Stimulated activated CD4-positive, alpha-beta T cell treated with anti-CD3 and anti-CD28 coated beads, Interleukin-1b, Interleukin-23, amount 100 ng/mL, for 48 hours (primary cell): ENCODE measurements at places on chromosomes 1 and 21.

- DNase-seq = no peak
Observed at GRCh38 chr1:39395357-39395831, 96.0 kb upstream of the BMP8A start.

GRCh38 chr1:212291505-212292134 lies 6.4 kb downstream of the PPP2R5A start:
- no peak for DNase-seq

GRCh38 chr1:145845144-145845513 lies 301 bp upstream of the NUDT17 start:
- DNase-seq = no peak

DNA sequence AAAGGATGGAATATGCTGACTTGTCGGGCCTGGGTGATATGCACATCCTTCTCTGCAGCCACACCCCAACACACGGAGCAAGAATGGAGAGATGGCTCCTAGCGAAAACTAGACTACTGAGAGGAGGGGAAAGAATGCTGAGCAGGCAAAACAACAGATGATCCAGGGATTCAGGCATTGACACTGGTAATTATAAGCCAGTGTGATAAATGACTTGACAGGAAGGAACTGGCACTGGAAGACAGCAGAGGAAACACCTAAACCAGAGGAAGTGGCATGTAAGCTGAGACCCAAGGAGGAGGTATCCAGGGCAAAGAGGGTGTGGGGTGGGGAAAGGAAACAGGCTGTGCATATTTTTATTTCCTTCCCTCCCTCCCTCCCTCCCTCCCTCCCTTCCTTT lies 31.7 kb upstream of the KHDRBS1 start:
- DNase-seq = no peak

DNA sequence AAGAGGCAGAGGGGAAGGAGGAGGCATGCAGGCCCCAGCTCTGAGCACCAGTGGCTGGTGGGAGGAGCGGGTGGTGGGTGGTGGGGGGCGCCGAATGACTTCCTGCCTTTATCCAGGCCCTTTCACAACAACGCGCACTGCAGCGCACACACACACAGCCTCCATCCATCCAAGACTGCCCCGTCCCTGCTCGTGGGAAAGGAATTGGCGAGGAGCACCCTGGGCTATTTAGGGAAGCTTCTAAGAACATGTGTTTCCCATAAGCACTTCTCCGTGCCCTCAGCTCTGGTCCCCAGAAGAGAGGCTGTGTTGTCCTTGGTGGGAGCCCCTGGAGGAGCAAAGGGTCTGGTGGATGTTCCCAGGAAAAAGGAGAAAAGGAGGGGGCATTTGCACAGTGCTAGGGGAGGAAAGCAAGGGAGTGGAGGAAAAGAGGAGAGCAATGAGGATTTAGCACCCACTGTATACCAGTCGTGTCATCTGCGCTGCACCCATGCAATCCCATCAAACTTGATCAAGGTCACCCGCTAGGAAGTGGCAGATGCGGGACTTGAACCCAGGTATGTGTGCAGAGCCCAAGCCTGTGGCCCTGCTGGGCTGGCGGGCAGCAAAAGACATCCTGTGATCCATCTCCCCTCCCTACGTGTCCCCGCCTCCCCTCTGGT lies 28.1 kb downstream of the EPHA2 start:
- no peak for DNase-seq

- DNase-seq = no peak
Observed at GRCh38 chr1:94921977-94922376, 4.9 kb downstream of the CNN3 start.

GRCh38 chr1:110860174-110860573 lies 12.8 kb upstream of the CD53 start:
- peak; percentile 19 for DNase-seq
